ENCODE measurements at places on chromosomes 4 and X.

GRCh38 chr4:88570001-88570400, 22.3 kb upstream of the HERC3 start:
- H3K27me3 ChIP-seq = peaks cover 9% of the 10 kb centered on the region
- no peaks in the 10 kb centered on the region for H3K4me1 ChIP-seq
- DNase-seq = no peak
- H3K36me3 ChIP-seq = no peaks in the 10 kb centered on the region

GRCh38 chr4:123562994-123563750, 166.6 kb downstream of the SPRY1 start:
- no peak overlapping the region for H3K27ac ChIP-seq
- no peak for DNase-seq
- no peak overlapping the region for H3K4me3 ChIP-seq
- peaks cover 7% of the 10 kb centered on the region for H3K4me1 ChIP-seq

DNA sequence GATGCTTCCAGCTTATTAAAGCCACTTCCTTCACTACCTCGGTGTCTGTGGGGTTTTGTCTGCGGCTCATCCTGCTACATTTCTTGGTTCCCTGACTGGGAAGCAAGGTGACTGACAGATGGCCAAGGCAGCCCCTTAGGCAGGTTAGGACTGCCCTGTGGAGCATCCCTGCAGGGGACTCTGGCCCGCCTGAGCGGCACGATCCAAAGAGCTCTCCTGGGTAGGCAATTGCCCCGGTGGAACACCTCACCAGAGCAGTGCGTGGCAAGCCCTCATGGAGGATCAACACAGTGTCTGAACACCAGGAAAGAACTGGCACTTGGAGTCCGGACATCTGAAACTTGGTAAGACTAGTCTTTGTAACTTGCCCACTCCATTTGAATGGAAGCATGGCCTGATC, 1143.4 kb downstream of the ARAP2 start:
- no peaks in the 10 kb centered on the region for H3K27me3 ChIP-seq
- no peak overlapping the region for H3K27ac ChIP-seq
- H3K4me3 ChIP-seq = no peak overlapping the region
- no peaks in the 10 kb centered on the region for H3K36me3 ChIP-seq

- H3K27ac ChIP-seq = no peak overlapping the region
- DNase-seq = no peak
- no peaks in the 10 kb centered on the region for H3K4me1 ChIP-seq
- no peaks in the 10 kb centered on the region for H3K27me3 ChIP-seq
These were observed 449.1 kb downstream of the FAM133A start for GRCh38 chrX:94123062-94123461.

DNA sequence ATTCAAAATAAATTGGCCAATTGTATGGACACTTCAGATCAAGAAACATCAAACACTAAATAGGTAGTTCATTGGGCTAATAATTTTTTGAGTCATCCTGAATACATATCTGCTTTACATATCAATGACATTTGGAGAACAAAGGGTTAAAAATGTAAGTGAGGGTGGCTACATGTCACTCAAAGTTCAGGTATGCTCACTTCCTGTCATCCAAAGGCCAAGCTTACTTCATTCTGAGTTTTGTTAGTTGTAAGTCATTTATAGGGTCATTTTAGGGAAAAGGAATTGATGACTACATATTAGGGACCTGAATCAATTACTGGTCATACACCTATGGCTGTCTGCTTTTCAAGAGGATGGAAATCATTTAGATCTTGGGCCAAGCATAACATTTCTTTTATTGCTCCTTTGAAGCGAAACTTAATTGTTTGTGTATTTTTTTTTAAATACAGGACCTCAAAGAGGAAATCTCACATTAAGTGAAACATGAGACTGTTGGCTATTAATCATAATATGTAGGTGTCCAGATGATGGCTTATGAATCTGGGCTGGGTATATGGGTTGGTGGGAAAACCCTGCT, 119.2 kb upstream of the LEF1 start:
- H3K4me3 ChIP-seq = no peak overlapping the region
- H3K27me3 ChIP-seq = no peaks in the 10 kb centered on the region
- DNase-seq = no peak
- peaks cover 5% of the 10 kb centered on the region for H3K4me1 ChIP-seq
- H3K36me3 ChIP-seq = no peaks in the 10 kb centered on the region

DNA sequence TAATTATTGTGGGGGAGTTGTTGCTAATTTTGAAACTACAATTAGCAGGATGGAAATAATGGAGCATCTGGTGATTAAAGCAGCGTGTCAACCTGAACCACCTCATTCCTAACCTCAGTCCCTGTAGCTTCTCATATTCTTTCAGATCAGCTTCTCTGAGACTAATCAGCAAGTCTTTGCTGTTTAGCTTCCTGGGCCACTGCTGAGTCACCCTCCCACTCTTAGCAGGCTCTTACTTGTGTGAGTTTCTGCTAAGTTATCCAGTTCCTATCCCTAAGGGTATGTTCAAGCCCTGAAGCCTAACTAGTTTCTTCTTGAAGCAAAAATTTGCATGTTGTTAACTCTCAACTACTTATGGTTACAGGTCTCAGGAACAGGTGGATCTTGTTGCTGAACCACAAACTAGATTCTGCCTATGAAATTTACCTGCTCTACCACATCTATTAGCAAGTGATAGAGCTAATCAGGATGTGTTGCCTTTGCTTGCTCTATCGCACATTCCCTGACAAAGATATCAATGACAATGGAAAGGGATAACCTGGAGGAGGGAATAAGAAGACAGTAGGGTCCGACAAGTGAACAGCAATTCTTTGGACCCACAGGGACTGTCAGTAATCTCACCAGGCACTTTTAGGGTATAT, 134.2 kb downstream of the EIF4E start:
- DNase-seq = no peak
- no peak overlapping the region for H3K4me3 ChIP-seq
- H3K27ac ChIP-seq = no peak overlapping the region
- H3K4me1 ChIP-seq = no peaks in the 10 kb centered on the region
- no peaks in the 10 kb centered on the region for H3K27me3 ChIP-seq
- H3K36me3 ChIP-seq = no peaks in the 10 kb centered on the region

DNA sequence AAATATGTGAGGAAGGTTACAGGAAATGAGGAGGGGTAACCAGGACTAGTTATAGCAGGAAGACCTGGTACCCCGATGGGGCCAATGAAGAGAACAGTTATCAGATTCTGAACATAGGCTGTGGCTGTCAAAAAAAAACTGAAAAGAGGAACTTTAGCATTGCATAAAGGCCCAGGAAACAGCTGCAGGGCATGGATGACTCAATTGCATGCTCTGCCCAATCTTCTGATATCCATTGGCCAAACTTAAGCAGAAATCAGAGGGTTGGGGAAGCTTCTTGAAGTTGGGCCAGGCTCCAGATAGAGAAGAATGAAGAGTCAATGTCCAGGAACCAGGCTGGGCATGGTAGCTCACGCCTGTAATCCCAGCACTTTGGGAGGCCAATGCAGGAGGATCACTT, 1222.4 kb upstream of the PRKX start:
- H3K36me3 ChIP-seq = no peaks in the 10 kb centered on the region
- DNase-seq = peak; percentile 32

GRCh38 chrX:48696909-48697727, 584 bp downstream of the SUV39H1 start:
- H3K27me3 ChIP-seq = no peaks in the 10 kb centered on the region
- H3K4me1 ChIP-seq = peaks cover 31% of the 10 kb centered on the region
- peak overlapping the region; percentile 86 for H3K27ac ChIP-seq
- DNase-seq = peak; percentile 23
- peak overlapping the region; percentile 94 for H3K4me3 ChIP-seq

DNA sequence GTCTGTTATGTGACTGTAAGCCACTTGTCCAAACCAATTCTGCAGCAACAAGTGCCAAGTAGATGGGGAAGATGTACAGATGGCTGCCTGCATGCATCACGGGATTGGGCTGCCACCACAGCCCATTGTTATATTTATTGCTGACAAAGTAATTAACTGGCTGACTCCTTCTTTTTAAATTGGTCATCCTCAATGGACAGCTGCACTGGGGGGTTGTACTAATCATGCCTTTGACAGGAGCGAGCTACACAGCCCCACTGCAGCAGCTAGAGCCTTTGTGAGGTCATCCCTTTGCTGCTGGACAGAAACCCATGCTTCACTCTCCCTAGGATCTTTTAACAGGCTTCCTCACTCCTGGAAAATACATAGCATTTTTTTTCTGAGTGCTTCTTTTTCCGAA, 146.7 kb upstream of the CXXC4 start:
- DNase-seq = no peak
- H3K27ac ChIP-seq = no peak overlapping the region
- H3K4me3 ChIP-seq = no peak overlapping the region
- no peaks in the 10 kb centered on the region for H3K27me3 ChIP-seq
- no peaks in the 10 kb centered on the region for H3K36me3 ChIP-seq

GRCh38 chr4:14865804-14866203, 136.5 kb upstream of the CPEB2 start:
- H3K27ac ChIP-seq = no peak overlapping the region
- no peaks in the 10 kb centered on the region for H3K36me3 ChIP-seq
- peaks cover 4% of the 10 kb centered on the region for H3K4me1 ChIP-seq

DNA sequence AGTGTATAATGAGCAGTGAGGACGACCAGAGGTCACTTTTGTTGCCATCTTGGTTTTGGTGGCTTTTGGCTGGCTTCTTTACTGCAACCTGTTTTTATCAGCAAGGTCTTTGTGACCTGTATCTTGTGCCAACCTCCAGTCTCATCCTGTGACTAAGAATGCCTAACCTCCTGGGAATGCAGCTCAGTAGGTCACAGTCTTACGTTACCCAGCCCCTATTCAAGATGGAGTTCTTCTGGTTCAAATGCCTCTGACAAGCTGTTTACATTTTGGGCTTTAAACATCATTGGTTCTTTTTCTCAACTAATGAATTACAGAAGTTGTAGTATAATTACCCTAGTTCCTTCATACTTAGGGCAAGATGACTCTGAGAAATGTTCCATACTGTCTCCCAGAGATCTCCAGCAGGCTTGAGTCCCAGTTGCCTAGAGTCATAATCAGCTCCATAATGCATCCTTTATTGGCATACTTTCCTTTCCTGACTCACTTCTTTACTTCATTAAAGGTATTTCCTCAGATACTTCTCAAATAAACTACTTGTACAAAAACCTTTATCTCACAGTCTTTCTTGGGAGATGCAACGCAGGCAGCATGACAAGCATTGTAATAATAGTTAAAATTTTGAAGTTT, 136.5 kb downstream of the KDM6A start:
- H3K27ac ChIP-seq = no peak overlapping the region
- no peak overlapping the region for H3K4me3 ChIP-seq
- peaks cover 26% of the 10 kb centered on the region for H3K4me1 ChIP-seq
- peaks cover 34% of the 10 kb centered on the region for H3K36me3 ChIP-seq
- no peak for DNase-seq
- H3K27me3 ChIP-seq = no peaks in the 10 kb centered on the region

- H3K27me3 ChIP-seq = no peaks in the 10 kb centered on the region
- H3K36me3 ChIP-seq = no peaks in the 10 kb centered on the region
- DNase-seq = no peak
- H3K4me1 ChIP-seq = no peaks in the 10 kb centered on the region
These were observed 109.9 kb upstream of the SMIM10 start for GRCh38 chrX:134880866-134881265.

- H3K36me3 ChIP-seq = no peaks in the 10 kb centered on the region
- no peaks in the 10 kb centered on the region for H3K4me1 ChIP-seq
- H3K27me3 ChIP-seq = no peaks in the 10 kb centered on the region
- no peak overlapping the region for H3K27ac ChIP-seq
- no peak overlapping the region for H3K4me3 ChIP-seq
- DNase-seq = no peak
These were observed 70.0 kb upstream of the RLIM start for GRCh38 chrX:74684466-74684865.

DNA sequence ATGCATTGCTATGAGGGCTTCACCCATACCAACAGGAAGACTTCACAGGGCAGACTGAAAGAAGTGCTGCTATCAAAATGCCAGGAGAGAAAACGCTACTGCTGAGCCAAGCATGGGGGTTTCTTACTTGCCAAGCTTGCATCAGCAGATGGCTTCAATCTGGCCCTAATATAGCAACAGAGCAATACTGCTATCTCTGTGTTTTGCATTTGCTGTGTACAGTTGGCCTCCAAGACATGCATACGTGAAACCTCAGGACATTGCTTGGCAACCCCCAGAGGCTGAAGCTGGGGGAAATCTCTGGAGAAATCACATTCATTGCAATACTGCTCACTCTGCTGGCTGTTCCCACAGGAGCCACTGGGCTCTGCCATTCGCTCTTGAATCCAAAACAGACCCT, 127.2 kb upstream of the GPC4 start:
- H3K27ac ChIP-seq = no peak overlapping the region
- H3K4me1 ChIP-seq = no peaks in the 10 kb centered on the region
- no peak overlapping the region for H3K4me3 ChIP-seq
- DNase-seq = no peak
- H3K27me3 ChIP-seq = no peaks in the 10 kb centered on the region

- no peak for DNase-seq
- no peaks in the 10 kb centered on the region for H3K27me3 ChIP-seq
- peaks cover 3% of the 10 kb centered on the region for H3K36me3 ChIP-seq
- H3K4me1 ChIP-seq = no peaks in the 10 kb centered on the region
- no peak overlapping the region for H3K27ac ChIP-seq
These were observed 8.0 kb downstream of the ARMCX4 start for GRCh38 chrX:101493225-101493624.

DNA sequence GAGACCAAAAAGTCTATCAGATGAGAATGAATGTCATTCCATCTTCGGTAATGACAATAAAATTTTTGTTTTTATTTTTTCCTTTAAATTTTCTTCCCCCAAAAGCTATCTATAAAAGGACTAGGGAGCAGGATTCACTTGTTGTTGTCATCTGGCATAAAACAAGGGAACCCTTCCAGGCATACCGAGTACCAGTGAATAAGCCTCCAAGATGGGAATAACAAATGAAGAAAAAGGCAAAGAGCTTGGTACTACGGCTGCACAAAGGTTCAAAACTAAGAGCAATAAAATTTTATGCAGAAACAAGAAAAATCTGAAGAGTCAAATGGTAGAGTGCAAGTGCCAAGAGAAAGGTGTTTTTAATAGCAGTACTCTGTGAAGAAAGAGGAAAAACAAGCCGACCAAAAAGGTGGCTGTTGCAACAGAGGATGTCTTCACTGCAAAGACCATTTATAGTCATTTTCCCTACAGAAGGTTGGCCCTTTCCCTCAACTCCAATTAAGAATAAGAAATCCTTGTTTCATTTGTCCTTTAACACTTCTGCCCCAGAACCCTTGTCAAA, 25.8 kb downstream of the PPP3CA start:
- peaks cover 32% of the 10 kb centered on the region for H3K4me1 ChIP-seq
- no peak overlapping the region for H3K27ac ChIP-seq
- H3K27me3 ChIP-seq = no peaks in the 10 kb centered on the region
- DNase-seq = no peak
- H3K4me3 ChIP-seq = no peak overlapping the region

DNA sequence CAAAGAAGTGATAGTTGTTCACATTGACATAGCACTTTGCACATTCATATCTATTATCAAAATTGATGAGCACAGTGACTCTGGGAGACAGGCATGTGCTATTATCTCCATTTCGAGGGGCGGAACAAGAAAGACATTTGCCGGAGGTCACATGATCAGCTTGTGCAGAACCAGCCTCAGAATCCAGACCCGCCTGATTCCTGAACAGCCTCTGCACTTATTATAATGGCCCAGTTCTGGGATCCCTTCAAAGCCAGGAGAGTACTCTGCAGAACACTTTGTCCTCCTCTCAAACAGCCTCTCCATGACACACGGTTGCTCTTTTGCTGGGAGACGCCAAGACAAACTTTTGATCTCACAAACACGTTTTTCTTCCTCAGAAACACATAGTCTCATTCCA, 48.4 kb downstream of the RWDD4 start:
- H3K27ac ChIP-seq = no peak overlapping the region
- peaks cover 31% of the 10 kb centered on the region for H3K27me3 ChIP-seq
- H3K4me3 ChIP-seq = no peak overlapping the region
- no peaks in the 10 kb centered on the region for H3K4me1 ChIP-seq
- DNase-seq = no peak
- no peaks in the 10 kb centered on the region for H3K36me3 ChIP-seq
